Osteocyte (in vitro differentiated cells): ENCODE measurements at places on chromosomes 16 and 17. TPM values are rescaled to one million over a fixed set of nuclear protein-coding genes. Genes with fewer than 3 reads are reported as not detected.
A peak's percentile ranks its signal among the peaks of the same experiment; 100 is the strongest.

DNA sequence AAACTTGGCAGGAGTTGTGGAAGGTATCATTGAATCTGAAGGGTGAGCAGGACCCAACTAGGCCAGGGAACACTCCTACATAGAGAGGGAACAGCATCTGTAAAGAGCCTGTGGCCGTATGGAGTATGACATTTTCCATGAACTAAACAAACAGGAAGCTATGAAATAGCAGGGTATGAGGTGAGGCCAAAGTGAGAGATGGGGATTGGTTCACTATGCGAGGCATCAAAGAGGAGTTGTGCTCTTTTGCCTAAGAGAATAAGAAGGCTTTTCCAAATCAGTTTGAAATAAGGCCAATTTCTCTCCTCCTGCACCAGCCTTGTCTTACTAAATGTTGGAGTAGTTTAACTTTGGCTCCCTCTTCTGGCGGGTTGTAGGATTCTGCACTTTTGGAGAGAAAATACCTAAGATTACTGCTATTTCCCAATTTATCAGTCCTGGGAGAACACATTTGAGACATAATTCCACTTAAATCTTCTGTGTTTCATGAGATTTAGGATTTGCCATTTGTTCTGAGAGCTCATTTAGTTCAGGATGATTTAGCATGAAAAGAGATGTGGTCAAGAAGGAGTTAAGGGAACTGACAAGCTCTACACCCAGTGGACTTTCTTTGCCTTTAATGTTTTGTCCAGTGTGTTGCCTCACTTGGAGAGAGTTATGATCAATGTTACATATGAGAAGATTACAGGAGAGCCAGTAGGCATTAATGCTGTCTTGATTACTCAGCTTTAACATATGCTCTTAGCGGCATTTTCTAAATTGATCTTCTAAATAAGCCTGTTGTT, 55.4 kb downstream of the TNRC6C start:
- H3K4me1 ChIP-seq = no peaks in the 10 kb centered on the region
- no peak overlapping the region for H3K27ac ChIP-seq
- H3K27me3 ChIP-seq = no peaks in the 10 kb centered on the region
- H3K4me3 ChIP-seq = no peak overlapping the region
- peaks cover 2% of the 10 kb centered on the region for H3K36me3 ChIP-seq

DNA sequence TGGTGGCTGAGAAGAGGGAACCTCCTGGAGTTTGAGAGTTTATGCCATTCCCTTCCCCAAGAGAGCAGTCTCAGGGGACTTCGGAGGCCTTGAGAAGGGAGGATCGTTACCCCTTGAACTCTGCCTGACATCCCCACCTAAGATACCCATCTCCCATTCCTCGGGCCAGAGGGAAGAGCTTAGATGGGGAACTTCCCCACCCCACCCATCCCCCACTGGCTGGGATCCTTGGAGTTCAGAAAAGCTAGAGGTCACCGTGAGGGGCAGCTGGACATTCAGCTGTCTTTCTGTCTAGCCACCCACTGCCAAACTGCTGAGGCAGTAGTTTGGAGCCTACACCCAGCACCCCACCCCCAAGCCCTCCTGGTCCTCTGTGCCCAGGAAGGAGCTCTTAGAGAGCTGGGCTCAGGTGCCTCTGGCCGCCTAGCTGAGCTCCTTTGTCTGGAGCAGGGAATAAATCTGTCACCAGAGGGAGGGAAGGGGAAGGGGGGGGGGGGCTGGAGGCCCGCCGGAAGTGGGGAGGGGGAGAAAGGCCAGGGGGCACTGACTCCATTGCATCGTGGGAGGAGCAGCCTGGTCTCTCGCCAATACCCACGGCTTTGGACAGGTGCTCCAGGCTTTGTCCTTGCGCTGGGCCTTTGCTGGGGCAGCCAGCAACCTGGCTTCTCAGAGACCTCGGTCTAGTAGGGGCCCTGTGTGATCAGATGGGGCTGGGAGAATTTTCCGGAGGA, 1.0 kb downstream of the HSD11B2 start:
- peaks cover 6% of the 10 kb centered on the region for H3K27me3 ChIP-seq
- peak overlapping the region; percentile 52 for H3K4me3 ChIP-seq
- H3K36me3 ChIP-seq = peaks cover 6% of the 10 kb centered on the region
- H3K4me1 ChIP-seq = peaks cover 17% of the 10 kb centered on the region

Gene DGKE
- total RNA-seq = 6.6 and 7.1 TPM in 2 replicates

DNA sequence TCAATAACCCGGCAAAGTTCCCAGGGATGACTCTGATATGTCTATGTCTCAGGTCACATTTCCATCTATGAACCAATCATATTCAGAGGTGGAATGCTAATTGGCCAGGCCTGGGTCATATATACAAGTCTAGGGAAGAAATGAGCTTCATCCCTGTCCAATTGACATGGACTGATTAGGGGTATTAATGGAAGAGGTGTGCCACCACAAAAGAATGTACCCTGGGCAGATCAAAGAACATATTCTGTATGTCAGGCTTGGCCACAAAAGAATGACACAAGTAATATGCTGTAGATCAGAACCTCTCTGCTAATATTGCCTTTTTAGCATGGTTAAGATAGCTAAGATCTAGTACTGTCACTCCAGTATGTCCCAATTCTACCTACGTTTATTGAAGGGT, 6.7 kb downstream of the SLC35G3 start:
- H3K27ac ChIP-seq = peak overlapping the region; percentile 31
- H3K4me1 ChIP-seq = peaks cover 21% of the 10 kb centered on the region
- no peak for DNase-seq
- H3K36me3 ChIP-seq = no peaks in the 10 kb centered on the region
- H3K4me3 ChIP-seq = no peak overlapping the region

- no peak overlapping the region for H3K27ac ChIP-seq
- DNase-seq = no peak
- no peak overlapping the region for H3K4me3 ChIP-seq
Observed at GRCh38 chr16:3119701-3120408, 7.5 kb downstream of the ZNF205 start.

DNA sequence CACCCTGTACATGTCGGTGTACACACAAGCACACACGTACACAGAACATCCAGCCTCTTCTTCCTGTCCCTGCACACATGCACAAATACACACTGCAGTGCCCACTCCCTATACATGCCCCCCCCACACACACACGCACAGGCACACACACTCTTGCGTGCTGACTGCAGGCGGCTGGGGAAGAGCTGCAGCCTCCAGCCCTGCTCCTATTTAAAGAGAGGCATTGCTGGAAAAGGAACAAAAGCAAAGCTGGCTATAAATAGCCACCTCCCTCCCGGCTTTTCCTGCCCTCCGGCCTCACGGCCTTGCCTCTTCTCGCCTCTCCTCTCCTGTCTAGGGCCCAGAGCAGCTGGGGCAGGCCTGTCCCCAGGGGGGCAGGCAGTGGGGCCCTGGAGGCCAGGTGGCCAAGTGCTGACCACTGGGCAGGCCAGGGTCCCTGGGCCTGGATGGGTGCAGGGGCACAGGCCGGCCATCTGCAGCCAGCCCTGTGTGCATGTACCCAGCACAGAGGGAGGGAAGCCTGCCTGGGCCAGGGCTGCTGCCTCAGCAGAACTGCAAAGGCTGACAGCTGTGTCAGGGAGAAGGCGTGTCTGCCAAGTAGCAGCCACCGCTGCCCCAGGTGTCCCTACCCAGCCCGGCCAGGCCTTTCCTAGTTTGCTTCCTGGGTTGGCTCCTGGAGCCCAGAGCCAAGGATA, 25.4 kb downstream of the RTN4RL1 start:
- H3K4me1 ChIP-seq = peaks cover 43% of the 10 kb centered on the region
- H3K27ac ChIP-seq = peak overlapping the region; percentile 83
- H3K4me3 ChIP-seq = peak overlapping the region; percentile 15
- peak; percentile 89 for DNase-seq

DNA sequence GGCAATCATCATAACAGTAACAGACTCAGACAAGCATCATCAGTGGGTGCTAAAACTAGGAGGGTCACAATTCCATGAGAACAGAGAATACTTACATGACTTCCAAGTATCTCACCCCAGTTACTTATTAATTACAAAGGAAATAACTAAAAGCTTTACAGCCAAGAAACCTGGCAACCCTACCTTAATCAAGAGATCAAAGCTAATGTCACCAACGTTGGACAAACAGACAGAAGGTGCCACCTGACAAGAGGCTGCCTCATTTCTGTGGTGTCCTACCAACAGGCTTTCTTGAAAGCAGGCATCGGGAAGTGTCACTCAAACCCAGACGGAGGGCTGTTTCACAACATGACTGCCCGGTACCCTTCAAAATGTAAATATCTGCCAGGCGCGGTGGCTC, 84.6 kb downstream of the RMI2 start:
- H3K4me1 ChIP-seq = no peaks in the 10 kb centered on the region
- no peak overlapping the region for H3K27ac ChIP-seq

DNA sequence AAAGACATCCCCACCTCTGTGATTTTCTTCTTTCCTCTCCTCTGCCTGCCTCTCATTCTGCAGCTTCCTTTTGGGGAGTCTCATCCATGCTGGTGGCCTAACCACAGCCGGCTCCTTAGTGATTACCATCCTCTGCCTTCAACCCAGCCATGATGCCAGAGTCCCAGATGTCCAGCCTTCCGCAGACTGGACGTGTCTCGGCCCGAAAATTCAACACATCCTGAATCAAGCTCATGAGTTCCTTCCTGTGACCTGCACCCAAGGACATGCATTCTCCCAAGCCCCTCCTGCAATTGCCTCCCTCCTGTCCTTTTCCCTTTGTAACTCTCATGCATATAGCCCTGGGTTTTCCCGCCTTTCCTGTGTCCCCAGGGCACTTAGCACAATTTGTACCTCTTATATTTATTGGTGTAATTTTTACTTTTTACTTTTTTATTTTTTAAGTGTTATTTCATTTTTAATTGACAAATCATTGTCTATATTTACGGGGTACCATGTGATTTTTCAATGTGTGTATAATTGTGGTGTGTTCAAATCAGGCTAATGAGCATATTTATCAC, 1.2 kb upstream of the SLC13A5 start:
- peak; percentile 57 for DNase-seq
- H3K4me3 ChIP-seq = peak overlapping the region; percentile 6
- H3K36me3 ChIP-seq = no peaks in the 10 kb centered on the region
- peaks cover 40% of the 10 kb centered on the region for H3K27me3 ChIP-seq
- no peak overlapping the region for H3K27ac ChIP-seq

Gene ACSM5
- 2.3 and 2.7 TPM in 2 replicates for total RNA-seq

- peaks cover 31% of the 10 kb centered on the region for H3K4me1 ChIP-seq
- no peak for DNase-seq
- H3K27me3 ChIP-seq = no peaks in the 10 kb centered on the region
- H3K27ac ChIP-seq = peak overlapping the region; percentile 88
Observed at GRCh38 chr16:72894293-72895151, 153.4 kb downstream of the ZFHX3 start.

Gene SLC12A4
- total RNA-seq = 90.7 and 91.6 TPM in 2 replicates

Gene CDH5
- total RNA-seq = 0.31 TPM in 1 of 2 replicates, not detected in the other

- H3K36me3 ChIP-seq = no peaks in the 10 kb centered on the region
- no peak for DNase-seq
- H3K4me1 ChIP-seq = peaks cover 20% of the 10 kb centered on the region
- H3K4me3 ChIP-seq = no peak overlapping the region
Observed at GRCh38 chr17:50564916-50565315, 4.4 kb downstream of the CACNA1G start.

GRCh38 chr16:67857547-67858233, 10.2 kb upstream of the CENPT start:
- H3K36me3 ChIP-seq = peaks cover 6% of the 10 kb centered on the region
- peak overlapping the region; percentile 87 for H3K27ac ChIP-seq
- no peaks in the 10 kb centered on the region for H3K27me3 ChIP-seq
- DNase-seq = no peak
- H3K4me3 ChIP-seq = no peak overlapping the region

Gene HELZ
- total RNA-seq = 63.5 and 70.5 TPM in 2 replicates

- H3K4me1 ChIP-seq = peaks cover 25% of the 10 kb centered on the region
- H3K4me3 ChIP-seq = no peak overlapping the region
- no peaks in the 10 kb centered on the region for H3K27me3 ChIP-seq
- peak overlapping the region; percentile 29 for H3K27ac ChIP-seq
Observed at GRCh38 chr17:40915199-40915661, 22.2 kb downstream of the KRT23 start.

Gene GPR139
- not detected in 2 replicates for total RNA-seq

GRCh38 chr17:76716839-76717215, 6.1 kb upstream of the MXRA7 start:
- H3K4me3 ChIP-seq = no peak overlapping the region
- H3K4me1 ChIP-seq = peaks cover 20% of the 10 kb centered on the region
- DNase-seq = no peak

Gene HOXB5
- not detected in 2 replicates for total RNA-seq

Gene TVP23A
- total RNA-seq = not detected in 2 replicates

Gene RNF222
- total RNA-seq = not detected in 2 replicates

GRCh38 chr17:43591001-43591400, 44.9 kb upstream of the ETV4 start:
- H3K27me3 ChIP-seq = no peaks in the 10 kb centered on the region
- peaks cover 26% of the 10 kb centered on the region for H3K4me1 ChIP-seq
- peak overlapping the region; percentile 81 for H3K27ac ChIP-seq
- H3K4me3 ChIP-seq = no peak overlapping the region
- no peaks in the 10 kb centered on the region for H3K36me3 ChIP-seq
